NCI-H187 (cell line): ENCODE measurements at places on chromosomes 16 and 17.

DNA sequence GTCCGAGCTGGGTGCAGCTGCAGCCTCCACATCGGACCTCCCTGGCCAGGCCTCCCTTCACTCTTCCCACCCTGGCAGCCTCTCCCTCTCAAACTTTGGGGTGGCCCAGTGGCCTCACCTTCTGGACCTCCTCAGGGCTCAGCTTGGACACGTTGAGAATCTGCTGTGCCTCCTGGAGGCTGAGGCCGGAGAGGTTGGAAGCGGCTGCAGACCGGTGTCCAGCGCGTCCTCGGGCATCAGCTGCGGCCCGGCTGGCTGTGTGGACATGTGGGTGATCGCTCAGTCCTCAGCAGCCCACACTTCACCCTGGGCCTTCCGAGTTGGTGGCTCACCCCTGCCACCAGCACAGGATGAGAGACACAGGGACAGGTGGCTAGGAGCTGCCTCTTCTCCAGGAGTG, 9.9 kb downstream of the PAM16 start:
- no peak for DNase-seq

GRCh38 chr17:78255953-78256706, 24.7 kb downstream of the TMEM235 start:
- DNase-seq: no peak

- no peak for DNase-seq
These were observed 1.3 kb upstream of the DNAI2 start for GRCh38 chr17:74272731-74273201.

- no peak for DNase-seq
These were observed 30.2 kb downstream of the TENT4B start for GRCh38 chr16:50183316-50183715.

GRCh38 chr16:69762814-69763598, 874 bp downstream of the WWP2 start:
- no peak for DNase-seq

- DNase-seq: no peak
These were observed 47.8 kb upstream of the IRF8 start for GRCh38 chr16:85851034-85851785.

- no peak for DNase-seq
These were observed 4.8 kb downstream of the RNF213 start for GRCh38 chr17:80265205-80266068.

GRCh38 chr17:61408151-61409041, 8.8 kb downstream of the TBX2 start:
- DNase-seq: no peak
